ENCODE measurements at places on chromosomes 12 and 14.

GRCh38 chr14:61460718-61461611 lies 139.6 kb downstream of the PRKCH start:
- DNase-seq: no peak

- DNase-seq: no peak
Measured at GRCh38 chr12:63894132-63894531, 49.6 kb downstream of the SRGAP1 start.

- DNase-seq: no peak
Measured at GRCh38 chr12:62267480-62267879, 7.3 kb downstream of the USP15 start.

DNA sequence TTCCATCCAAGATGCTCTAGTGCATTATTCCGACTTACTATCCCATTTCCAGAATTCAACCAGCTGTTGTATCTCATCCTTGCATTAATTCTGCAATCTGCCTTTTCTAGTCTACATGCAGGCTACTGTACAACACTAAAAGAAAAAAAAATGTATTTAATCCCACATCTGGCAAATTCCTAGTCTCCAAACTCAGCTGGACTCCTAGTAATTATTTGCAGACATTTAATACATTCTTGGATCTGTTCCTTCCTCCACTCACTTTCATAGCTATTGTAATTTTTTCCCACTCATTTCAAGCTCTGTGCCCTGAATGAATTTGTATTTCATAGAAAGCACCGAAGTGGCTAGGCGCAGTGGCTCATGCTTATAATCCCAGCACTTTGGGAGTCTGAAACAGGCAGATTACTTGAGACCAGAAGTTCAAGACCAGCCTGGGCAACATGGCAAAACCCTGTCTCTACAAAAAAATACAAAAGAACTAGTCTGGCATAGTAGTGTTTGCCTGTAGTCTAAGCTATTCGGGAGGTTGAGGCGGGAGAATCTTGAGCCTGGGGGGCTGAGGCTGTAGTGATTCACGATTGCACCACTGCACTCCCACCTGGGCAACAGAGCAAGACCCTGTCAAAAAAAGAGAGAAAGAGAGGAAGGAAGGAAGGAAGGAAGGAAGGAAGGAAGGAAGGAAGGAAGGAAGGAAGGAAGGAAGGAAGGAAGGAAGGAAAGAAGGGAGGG lies 39.5 kb upstream of the YAF2 start:
- DNase-seq: no peak

GRCh38 chr14:92481386-92481785 lies 32.2 kb upstream of the RIN3 start:
- no peak for DNase-seq

DNA sequence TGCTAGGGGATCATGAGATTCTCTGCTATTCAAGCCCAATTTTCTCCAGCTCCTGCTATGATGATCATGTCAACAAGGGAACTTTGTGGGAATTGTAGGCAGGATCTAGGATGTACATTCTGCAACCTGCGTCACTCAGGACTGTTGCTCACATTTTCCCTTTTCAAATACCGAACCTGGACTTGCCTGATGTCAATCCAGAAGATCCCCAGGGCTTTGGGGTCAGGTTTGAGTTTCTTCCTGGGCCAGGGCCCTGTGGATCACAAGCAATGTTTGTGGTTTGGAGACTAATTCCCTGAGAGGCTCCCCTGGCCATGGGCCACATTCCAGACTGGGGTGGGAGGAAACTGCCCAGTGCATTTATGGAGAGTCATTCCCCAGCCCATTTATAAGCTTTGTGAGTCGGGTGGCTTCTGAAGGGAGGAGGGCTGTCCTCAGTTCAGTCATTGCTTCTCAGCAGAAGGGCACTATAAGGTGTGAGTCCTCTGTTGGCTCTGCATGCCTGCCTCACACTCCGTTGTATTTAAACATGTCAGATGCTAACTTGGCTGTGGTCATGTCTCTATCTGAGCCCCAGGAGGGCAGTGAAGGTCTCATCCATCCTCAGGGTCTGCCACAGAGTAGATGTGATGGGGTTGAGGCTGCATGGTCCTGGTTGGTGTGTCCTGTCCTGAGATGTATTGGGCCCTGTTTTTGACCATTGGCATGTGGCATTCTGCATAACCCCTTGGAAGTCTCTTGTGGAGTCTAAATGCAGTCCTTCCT lies 6.5 kb downstream of the KRT86 start:
- DNase-seq: no peak

DNA sequence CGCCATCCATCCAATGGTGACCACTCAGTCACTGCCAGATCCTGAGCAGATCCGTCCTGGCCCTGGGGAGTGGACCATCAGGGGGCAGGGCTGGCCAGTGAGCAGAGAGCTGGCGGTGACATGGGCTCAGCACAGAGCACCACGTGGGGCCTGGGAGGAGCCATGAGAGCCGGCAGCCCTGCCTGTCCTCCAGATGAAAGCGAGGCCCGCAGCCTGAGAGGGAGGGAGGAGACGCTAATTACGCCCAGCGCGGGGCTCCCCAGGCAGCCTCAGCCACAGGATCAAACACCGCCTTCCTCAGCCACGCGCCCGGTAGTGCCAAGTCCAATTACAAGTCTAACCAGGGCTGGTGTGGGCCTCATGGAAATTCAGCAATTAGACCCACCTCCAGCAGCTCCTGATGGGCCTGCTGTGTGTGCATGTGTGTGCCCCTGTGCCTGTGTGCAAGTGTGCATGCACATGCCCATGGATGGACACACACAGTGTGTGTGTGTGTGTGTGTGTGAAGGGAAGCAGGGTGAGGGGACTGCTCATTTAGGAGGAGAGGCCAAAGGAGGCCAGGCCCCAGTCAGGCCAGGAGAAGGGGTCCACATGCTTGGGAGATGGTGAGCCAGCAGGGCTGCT lies 68.0 kb downstream of the KIF26A start:
- DNase-seq: peak; percentile 75

DNA sequence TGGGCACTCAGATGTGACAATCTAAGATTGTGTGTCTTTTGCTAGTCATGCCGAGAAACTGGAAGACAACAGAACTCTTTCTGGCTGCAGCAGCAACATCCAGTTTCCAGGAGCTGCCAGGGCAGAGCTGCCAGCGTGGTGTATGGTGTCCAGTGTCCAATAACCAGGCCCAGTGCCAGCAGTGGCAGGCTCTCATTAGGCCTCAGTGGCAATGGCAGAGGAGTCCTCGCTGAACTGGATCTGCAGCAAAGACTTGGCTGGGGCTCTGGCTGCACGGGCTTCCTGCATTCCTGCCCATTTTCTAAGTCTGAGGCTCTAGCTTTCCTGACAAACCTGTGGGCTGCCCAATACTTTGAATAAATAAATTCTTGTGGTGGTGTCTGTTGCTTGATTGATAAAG lies 26.2 kb upstream of the PPM1A start:
- no peak for DNase-seq

- no peak for DNase-seq
Measured at GRCh38 chr14:21874167-21874566, 200.5 kb upstream of the OR4E1 start.

- no peak for DNase-seq
Measured at GRCh38 chr14:67940486-67941455, 121.2 kb downstream of the RAD51B start.

DNA sequence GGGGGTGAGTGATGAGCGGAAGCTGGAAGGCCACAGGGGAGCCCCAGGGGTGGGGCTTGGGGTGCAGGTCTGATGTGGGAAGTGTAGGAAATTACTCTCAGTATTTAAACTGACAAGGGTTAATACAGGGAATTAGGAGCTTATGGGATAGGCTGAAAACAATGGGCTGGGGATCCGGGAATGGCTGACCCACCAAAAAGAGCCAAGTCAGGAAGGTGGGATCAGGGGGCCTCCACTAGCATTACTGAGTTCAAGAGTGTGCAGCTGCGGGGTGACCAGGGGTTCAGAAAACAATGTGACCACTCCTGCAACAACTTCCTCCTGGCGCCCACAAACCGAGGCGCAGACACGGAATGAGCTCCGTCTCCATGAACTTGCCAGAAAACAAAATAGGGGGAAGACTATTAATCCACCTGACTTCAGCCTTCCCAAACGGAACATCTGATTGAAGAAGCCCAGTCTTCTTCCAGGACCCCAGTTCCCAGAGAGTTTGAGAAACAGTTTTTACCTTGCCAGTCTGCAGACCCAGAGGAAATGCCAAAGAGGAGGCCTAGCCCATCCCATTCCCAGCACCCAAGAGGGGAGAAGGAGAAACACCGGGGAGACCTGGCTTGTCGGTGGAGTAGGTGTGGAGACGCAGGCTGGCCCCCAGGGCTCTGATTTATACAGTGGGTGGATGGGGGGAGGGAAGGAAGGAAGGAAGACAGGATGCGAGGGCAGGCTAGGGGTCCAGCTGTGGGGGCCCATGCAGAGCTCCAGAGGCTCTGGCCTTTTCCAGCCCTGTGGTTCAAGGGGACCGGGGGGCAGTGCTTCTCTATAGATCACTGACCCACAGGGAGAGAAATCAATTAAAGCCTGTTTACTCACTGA lies 16.5 kb upstream of the YY1 start:
- no peak for DNase-seq

DNA sequence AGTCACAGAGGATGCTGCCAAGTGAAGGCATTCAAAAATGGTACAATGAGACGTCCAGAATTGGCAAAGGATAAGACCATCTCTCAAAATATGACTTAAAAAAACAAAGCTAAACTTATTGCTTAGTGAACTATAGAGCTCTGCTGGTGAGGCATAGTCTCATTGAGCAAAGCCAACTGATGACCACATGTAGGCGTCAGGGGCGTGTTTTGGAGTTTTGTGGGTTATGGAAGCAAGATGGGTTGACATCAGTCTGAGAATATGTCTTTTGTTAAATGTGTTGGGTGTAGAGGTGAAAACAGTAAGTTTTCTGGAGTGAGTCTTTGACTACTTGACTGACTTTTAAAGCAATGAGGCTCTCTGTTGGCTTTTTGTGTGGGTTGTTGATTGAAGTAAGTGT lies 47.2 kb downstream of the ATL1 start:
- DNase-seq: no peak

DNA sequence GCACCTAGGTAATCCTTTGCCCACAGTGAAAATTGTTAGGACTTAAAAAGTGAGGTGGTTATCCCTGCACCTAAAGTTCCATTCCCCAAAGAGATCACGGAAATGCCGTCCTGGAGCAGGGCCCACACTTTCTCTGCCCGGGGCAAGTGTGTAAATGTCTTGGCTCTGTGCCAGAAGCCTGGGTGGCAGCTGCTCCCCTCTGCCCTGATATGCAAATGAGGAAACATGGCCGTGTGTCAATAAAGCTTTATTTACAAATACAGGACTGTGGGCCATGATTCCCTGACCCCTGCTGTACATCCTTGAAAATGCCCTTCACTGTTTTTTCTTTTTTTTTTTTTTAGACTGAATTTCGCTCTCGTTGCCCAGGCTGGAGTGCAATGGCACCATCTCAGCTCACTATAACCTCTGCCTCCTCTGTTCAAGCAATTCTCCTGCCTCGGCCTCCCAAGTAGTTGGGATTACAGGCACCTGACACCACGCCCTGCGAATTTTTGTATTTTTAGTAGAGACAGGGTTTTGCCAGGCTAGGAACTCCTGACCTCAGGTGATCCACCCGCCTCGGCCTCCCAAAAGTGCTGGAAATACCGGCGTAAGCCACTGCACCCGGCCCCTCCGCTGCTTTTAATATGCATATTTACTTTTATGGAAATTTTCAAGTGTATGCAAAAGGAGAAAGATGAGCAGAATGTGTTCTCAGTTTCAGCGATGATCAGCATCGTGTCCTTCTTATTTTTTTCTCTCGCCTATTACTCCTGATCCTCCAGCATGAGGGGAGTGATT lies 75.5 kb downstream of the GALNT9 start:
- DNase-seq: peak; percentile 23

GRCh38 chr12:120404271-120404670 lies 33.6 kb upstream of the COX6A1 start:
- no peak for DNase-seq

DNA sequence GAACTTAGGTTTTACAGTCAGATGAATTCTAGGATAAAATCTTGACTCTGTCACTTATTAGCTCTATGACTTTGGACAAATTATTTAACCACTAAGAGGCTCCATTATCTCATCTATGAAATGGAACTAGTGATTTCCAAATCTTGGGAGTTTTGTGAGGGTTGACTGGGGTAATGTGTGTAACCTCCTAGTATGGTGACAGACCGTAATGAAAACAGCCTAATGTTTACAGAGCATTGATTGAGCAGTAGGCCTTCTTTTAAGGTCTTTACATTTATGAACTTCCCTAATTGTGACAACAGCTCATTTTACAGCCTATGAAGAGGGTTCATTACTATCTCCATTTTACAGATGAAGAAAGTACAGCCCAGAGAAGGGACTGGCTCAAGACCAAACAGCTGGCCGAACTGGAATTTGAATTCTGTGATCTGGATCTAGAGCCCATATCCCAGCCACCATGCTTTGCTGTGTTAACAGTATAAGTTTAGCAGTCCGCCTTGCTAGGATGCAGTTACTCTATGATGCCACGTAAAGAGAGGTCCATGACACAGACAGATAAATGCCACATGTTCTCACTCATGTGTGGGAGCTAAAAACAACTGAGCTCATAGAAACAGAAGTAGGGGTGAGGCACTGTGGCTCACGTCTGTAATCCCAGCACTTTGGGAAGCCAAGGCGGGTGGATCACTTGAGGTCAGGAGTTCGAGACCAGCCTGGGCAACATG lies 9.1 kb upstream of the FBXL14 start:
- DNase-seq: no peak

DNA sequence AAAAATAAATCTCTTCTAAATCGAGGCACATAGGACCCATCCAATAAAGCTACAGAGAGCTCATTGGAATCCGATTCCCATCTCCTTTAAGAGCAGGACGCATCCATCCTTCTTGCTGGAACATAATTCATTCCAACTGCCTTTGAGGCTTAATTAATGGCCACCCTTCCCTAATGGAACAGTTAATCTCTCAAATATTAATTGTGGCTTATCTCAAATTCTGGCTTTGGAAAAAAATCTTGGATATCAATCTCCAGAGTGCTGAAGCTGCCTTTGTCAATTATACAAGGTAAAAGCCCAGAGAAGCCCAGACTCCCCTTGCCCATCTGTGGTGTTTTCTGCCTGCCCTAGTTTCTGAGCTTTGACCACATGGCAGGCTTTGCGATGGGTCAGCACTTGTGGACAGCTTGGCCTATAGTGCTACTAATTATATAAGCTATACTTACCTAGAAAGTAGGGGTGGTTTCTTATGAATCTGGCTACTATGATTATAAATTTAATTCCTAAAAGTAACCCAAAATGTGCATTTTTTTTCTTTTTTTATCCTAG lies 246.3 kb downstream of the NUAK1 start:
- no peak for DNase-seq

DNA sequence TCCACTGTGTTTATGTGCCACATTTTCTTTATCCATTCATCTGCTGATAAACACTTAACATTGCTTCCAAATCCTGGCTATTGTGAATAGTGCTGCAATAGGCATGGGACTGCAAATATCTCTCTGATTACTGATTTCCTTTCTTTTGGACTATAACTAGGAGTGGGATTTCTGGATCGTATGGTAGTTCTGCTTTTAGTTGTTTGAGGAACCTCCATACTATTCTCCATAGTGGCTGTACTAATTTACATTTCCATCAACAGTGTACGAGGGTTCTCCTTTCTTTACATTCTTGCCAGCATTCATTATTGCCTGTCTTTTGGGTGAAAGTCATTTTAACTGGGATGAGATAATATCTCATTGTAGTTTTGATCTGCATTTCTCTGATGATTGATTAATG lies 47.6 kb downstream of the TAOK3 start:
- DNase-seq: no peak

All from mucosa of descending colon (tissue), 3 donors.